ENCODE measurements at places on chromosomes 1 and 21.
A peak's percentile ranks its signal among the peaks of the same experiment; 100 is the strongest.

DNA sequence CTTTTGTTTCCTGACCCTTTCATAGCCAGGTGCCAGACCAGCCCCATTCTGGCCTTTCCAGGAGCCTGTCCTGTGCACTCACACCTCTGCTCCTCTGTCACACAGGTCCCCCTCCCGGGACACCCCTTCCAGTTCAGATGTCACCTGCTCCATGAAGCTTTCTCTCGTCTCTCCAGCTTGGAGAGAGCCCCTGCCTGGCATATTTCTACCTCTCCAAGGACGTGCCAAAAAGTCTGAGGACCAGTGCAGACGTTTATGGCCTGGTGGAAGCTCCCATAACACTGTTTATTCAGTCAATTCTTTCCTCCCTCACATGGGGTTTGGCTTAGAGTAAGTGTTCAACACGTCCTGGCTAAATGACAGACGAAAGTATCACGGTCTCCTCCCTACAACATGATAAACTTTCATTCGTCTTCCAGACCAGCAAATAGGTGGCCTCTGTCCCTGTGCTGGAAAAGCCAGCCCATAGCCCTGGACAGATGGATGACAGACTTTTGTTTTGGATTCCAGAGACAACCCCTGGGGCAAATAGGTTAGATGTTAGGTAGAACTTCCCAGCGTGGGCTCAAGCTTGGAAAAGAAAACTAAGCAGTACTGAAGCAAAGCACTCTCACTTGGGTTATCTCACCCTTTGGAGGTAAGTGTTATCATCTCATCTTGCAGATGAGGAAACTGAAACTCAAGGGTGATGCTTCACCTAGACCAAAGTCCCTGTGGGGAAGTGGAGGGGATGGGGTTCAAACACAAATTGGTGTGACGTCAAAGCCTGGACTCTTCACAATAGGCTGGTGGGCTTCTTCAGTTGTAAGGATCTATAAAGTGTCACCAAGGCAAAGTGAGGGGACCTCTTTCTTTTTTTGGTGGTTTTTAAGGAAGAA is 52.9 kb upstream of the ECE1 start:
- no peak for DNase-seq

GRCh38 chr1:160125746-160126145 is 10.2 kb downstream of the ATP1A2 start:
- DNase-seq = no peak

- peak; percentile 73 for DNase-seq
Measured at GRCh38 chr1:228378090-228378872, 28.4 kb downstream of the TRIM11 start.

- DNase-seq = no peak
Measured at GRCh38 chr21:44850905-44851657, 22.4 kb downstream of the PTTG1IP start.

DNA sequence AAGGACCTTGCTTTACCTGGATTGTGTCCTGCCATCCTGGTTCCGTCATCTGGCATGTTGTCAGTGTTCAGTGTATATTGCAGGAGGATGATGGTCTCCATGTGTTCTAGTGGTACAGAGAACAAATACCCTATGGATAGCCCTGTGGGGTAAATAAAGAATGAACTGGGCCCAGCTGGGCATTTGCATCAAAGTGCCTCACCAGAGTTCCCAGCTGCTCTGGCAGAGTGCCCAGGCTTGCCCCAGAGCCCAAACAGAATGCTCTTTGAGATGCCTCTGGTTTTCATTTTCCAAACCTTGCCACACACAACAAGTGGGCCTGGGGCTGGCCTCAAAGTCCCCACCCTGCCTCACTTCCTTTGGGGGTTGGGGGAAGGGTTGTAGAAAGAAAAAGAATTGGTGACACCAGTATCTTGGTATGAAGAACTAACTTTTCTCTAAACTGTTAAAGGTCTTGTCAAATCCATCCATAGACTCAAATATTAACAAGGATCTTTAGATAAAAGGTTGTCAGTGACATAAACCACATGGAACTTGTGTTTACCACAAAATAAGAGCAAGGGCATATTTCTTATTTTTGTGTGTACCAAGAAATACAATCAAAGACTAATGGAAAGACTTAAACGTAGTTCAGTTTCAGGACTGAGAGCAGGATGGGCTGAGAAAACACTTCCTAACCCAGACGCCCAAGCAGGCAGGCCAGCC is 82.2 kb downstream of the LMO4 start:
- DNase-seq = peak; percentile 26

DNA sequence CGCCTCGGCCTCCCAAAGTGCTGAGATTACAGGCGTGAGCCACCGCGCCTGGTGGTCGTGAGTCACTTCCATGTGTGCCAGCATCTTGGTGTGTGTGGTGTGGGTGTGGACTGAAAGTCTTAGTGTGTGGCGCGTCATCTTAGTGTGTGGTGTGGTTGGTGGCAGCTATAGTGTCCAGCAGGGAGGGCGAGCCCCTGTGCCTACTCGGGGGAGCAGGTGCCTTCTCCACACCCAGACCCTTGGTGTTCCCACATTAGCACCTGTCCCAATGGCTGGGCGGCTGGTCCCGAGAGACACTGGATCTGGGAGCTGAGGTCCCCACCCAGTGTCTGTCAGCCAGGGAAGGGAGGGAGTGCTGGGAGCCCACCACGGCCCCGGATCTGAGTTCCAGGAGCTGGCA is 2.8 kb downstream of the SCNN1D start:
- DNase-seq = no peak

GRCh38 chr1:248714248-248714647 is 11.7 kb upstream of the OR14I1 start:
- no peak for DNase-seq

DNA sequence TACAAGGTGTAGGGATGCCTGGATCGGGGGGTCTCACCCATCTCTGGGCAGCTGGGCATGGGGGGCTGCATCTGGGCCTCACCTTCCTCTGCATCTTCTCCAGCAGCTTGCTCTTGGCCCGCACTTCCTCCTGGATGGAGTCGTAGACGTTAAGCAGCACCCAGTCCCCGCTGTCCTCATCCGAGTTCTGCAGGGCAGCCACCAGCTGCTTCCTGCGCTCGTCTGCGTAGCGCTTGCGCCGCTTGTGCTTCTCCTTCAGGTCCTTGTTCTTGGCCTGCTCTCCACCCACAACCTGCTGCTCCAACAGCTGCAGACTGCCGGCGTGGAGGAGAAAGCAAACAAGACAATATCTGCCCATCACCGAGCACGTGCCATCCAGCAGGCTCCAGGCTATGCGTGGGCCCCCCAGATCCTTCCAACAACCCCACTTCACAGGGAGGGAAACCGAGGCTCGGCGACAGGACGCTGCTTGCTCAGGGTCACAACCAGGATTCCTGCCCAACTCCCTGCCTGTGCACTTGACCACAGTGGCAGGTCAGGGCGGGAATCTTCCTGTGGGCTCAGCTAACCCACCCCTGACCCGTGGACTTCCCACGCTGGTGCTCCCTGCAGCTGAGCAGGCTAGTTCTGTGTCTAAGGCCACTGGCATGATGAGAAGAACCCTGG is 21.5 kb upstream of the DDOST start:
- peak; percentile 69 for DNase-seq

DNA sequence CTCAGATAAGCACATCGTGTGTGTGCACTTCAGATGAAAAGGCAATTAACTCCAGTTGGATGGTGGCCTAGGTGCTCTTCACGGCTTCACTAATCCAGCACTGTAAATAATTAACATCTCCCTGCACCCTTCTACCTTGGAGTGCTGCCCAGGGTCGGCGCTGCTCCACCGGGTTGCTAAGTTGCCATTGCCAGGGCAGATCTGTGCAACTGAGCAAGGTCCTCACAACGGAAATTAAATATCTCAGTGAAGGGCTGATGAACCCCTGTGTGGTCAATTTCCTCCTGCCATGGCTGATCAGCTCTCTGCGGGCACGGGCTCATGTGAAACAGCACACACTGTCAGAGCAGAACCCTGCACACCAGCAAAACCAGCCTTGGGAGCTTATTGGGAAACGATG is 63.2 kb downstream of the SYDE2 start:
- peak; percentile 92 for DNase-seq

DNA sequence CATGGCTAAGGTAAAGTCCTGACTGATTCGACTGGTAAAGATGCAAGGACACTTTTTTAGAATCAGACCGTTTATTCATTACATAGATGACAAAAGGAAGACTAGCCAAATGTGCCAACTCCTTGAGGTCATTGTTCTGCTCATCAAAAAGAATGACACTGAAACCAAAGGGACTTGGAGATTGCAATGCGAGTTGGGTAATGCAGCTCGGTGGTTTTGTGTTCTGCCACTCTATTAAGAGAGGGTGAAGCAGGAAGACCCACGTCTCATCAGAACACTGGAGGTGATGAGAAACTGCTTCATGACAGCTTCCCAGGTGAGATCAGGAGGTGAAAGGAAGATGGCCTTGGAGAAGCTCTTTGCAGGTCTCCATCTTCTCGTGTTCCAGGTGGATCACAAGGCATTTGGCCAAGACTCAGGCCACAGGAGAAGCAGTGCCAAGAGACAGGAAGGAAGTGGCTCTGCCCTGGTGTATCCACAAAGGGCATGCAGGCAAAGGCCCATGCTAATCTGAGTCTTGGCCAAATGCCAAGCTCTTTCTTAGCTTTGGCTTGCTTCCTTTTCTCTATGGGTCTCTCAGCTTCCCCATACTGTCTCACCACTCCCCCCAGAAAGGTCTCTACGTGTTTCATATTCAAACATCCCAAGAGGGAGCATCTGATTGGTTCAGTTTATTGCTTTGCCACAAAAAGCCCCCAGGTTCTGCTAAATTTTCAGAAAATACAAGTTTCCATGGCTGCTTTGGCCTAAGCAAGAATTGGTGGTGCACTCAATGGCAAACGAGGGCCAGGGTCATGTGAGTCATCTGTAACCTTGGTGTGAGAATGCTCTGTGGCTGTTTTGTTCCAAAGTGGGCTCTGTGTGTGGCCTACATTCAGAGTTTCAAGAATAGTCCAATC is 5.7 kb upstream of the CCT8 start:
- DNase-seq = no peak

GRCh38 chr21:36860736-36861594 is 105.5 kb downstream of the HLCS start:
- DNase-seq = no peak

- no peak for DNase-seq
Measured at GRCh38 chr1:58597996-58598395, 20.9 kb upstream of the TACSTD2 start.

- no peak for DNase-seq
Measured at GRCh38 chr1:248825136-248825535, 579 bp downstream of the SH3BP5L start.

DNA sequence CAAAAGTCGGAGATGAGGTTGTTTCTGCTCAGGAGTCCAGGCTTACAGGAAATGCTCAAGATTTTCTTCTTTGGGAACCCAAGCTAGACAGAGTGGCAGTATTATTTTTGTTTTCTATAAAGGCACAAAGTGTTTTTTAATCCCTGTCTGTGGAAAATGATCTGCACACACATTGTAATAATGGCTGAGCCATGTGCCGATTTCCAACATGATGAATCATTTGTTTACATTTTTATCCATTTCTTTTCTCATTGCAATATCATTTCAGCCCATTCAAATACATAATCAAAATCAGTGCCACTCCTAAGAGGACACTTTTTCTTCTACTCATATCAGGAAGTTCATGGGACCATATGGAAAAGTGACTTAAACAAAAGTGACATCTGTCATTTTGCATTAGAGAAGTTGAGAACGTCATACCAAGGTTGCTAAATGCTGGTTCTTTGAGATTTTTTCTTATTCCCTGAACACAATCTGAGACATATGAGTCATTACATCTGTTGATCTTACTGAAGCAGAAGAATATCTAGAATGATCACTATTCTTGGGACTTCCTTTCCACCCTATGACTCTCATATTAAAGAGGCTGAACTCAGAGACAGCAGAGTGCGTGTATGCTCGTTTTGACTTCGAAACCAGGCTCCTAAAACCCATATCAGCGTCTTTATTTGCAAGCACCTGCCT is 44.9 kb downstream of the ACTA1 start:
- peak; percentile 12 for DNase-seq

GRCh38 chr1:31064111-31064717 is 1.3 kb downstream of the PUM1 start:
- no peak for DNase-seq

- no peak for DNase-seq
Measured at GRCh38 chr1:53693773-53694717, 44.9 kb downstream of the GLIS1 start.

GRCh38 chr1:155989242-155990004 is 11.1 kb upstream of the ARHGEF2 start:
- peak; percentile 17 for DNase-seq

- DNase-seq = no peak
Measured at GRCh38 chr1:52634111-52634510, 1.1 kb downstream of the SHISAL2A start.

GRCh38 chr1:6358757-6359201 is 34.8 kb downstream of the ACOT7 start:
- DNase-seq = no peak

DNA sequence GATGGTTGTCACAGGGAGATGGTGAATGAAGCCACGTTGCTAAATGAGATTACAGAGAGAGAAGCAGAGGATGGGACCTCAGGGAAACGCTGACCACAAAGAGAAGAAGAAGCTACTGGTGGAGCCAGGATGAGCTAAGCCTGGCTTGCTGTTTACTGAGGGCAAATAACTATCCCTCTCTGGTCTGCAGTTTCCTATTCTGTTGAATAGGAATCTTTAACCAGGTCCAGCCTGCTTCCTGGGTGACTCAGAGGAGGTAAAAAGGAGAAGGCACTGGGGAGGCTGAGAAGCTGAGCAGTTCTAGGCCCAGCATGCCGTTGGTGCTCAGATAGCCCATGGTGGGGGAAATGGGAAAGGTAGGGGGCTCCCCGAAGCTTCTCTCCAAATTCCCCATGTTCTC is 29.6 kb downstream of the DMBX1 start:
- DNase-seq = no peak

- DNase-seq = no peak
Measured at GRCh38 chr1:187763976-187764375, 935.2 kb downstream of the PLA2G4A start.

DNA sequence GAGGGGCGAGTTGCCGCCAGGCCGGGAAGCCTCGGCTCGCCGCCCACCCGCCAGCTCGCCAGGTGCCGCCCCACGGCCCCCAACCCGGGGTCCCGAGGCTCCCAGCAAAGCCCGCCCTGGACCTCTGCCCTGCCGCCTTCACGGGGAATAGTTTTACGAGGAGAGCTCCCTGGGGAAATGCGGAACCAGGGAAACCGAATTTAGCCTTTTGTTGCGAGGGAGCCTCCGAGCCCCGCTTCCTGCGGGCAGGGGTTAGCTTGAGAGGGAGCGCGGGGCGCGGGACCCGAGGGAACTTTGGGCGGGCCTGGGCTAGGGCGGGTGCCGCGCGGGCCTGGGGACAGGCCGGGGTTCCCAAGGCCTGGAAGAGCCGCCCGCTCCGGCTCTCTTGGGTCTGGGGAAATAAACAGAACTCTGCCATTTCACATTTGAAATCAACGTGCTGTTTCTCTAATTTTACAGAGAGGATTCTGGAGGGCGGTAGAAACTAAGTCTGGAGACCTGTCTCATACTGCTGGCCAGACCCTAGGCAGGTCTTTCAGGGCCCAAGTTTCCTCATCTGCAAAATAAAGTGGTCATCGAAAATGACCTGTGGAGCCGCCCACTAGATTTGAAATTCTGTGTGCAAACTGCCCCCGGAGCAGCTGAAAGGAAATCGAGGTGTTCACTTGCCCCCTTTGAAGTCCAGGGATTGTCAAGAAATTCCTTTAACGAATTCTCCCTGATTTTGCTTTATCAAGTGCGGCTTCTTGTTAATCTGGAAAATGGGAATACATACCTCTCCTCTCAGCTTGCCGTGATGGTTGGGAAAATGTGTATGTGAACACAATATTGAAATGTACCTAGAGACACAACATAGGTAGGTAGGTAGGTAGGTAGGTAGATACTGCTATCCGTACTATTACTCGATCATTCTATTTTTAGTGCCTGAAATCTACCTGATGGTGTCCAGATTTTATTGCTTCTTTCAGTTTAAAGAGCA is 749 bp upstream of the GLUL start:
- DNase-seq = peak; percentile 70
